ENCODE measurements at places on chromosomes 2 and 18.

DNA sequence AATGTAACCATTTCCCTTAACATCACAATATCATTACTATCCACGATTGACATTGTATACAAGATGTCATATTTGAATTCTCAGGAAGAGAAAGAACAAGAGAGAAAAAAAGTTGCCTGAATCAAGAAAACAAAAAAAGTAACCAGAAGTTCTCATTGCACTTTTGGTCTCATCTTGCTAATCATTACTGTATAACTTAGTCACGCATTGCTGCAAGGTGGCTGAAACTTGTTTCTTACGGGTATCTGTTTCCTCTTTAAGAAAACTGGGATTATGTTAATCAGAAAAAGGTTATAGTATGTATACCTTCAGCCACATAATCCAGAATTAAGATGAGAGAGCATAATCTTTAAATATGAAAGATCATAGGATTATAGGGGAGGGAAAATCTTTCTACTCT lies 639.7 kb upstream of the SYT4 start:
- no peak for DNase-seq

DNA sequence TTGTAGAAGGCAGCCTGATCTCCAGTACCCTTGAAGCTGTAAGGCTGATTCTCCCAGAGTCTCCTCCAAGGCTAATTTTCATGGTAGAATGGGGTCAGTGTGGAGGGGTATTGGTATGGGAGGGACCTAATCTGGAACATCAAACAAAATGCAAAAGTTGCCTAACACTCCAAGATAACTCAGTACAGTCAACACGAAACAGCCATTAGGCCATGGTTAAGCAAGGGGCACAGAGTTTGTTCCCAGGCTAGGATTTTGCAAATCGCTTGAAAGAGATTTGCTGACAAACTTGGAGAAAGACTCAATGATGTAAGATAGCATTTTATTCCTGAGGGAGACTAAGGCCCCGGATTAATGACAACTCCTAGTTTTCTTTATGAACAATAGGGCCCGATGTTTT lies 5.4 kb downstream of the PID1 start:
- no peak for DNase-seq

GRCh38 chr2:180670302-180671003 lies 310.0 kb upstream of the UBE2E3 start:
- no peak for DNase-seq

DNA sequence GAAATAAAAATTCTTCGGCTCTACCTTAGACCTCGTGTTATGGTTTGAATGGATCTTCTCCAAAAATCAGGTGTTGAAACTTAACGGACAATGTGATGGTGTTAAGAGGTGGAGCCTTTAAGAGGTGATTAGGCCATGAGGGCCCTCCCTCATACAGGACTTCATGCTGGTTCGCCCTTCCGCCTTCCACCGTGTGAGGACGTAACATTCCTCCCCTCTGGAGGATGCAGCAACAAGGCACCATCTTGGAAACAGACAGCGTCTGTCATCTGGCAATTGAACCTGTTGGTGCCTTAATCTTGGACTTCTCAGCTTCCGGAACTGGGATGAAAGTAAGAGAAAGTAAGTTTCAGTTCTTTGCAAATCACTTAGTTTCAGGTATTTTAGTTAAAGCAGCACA lies 126.3 kb upstream of the SPRED2 start:
- DNase-seq, result no peak

GRCh38 chr2:188519136-188519535 lies 227.5 kb downstream of the GULP1 start:
- DNase-seq, result no peak

DNA sequence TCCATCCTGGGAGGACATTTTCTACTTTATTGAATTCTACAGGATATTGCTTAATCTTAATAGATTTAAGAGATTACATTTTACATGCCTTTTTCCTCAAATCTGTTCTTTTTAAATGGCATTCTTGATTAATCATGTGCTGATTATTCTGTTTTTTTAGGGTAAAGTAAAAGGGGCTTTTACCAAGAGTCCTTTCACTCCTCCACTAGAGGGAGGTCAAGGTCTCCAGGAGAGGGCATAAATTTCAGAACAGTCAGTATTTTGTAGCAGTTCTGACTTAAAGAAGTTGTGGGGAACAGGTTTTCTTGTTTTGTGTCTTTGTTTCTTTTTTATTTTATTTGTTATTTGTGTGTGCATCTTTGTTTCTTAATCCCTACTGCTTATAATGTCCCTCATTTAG lies 25.4 kb downstream of the WDR75 start:
- DNase-seq, result no peak

GRCh38 chr2:220915092-220915623 lies 656.9 kb downstream of the EPHA4 start:
- DNase-seq, result no peak

- DNase-seq, result no peak
Measured at GRCh38 chr2:70994009-70994698, 519 bp downstream of the TEX261 start.

DNA sequence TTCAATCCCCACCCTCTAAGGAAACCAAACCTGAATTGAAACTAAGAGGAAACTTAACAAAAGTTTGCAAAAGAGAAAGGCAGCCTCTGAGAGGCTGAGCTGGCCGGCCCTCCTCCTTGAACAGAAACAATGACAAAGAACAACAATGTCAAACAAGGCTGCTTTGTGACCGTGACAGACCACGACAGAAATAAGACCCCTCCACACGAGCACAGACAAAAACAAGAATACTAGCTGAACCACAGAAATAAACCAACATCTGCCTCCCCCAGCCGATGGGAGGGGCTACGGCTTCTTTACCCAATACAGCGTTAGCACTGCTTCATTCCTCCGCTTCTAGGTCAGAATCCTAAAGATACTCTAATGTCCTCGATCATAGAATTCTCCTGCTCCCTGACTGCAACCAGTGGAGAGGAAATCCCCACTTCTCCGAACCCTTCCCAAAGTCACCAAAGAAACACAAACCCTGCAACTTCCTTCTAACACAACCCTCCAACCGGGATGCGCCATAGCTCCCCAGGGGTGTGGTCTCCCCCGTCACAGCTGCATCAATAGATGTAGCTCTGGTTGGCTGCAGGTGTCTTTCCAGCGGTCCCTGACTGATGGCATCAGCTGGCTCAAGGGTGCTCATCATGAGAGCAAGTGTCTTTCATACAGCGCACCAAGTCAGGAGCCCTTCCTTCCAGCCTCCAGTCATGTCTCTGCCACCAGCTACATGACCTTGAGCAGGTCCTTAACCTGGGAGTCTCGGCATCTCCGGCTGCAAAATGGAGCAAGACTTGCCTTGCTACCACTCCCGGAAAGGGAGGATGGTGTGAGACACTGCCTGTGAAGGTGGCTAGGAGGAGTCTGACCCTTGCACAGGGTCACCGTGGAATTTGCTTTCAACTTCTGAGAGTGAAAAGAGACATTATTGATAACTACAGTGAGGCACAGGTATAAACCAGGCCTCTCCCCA lies 198.6 kb downstream of the HAUS1 start:
- peak; percentile 31 for DNase-seq

- no peak for DNase-seq
Measured at GRCh38 chr18:49761771-49762170, 51.6 kb downstream of the ACAA2 start.

Measured in islet precursor cell (in vitro differentiated cells).